ENCODE measurements at places on chromosomes 12 and 14. TPM values are rescaled to one million over a fixed set of nuclear protein-coding genes. Genes with fewer than 3 reads are reported as not detected.

P2RX2 gene
- total RNA-seq = not detected

TSPAN19 gene
- total RNA-seq = 0.13 TPM

PTGDR gene
- not detected for total RNA-seq

IGF1 gene
- total RNA-seq = 2.1 TPM

TMEM253 gene
- 0.13 TPM for total RNA-seq

KRT76 gene
- not detected for total RNA-seq

LBHD2 gene
- total RNA-seq = not detected

TAS2R8 gene
- total RNA-seq = not detected

LACRT gene
- total RNA-seq = not detected

GPATCH2L gene
- 31.7 TPM for total RNA-seq

AICDA gene
- total RNA-seq = not detected

CD4 gene
- total RNA-seq = not detected

ATL1 gene
- total RNA-seq = 0.90 TPM

CAPZA3 gene
- not detected for total RNA-seq

CCDC198 gene
- total RNA-seq = not detected

ARL1 gene
- total RNA-seq = 39.8 TPM

CIROP gene
- not detected for total RNA-seq

KRT83 gene
- not detected for total RNA-seq

VWF gene
- total RNA-seq = 467 TPM

TAS2R7 gene
- total RNA-seq = not detected

KRT75 gene
- total RNA-seq = not detected

ZNF219 gene
- 4.2 TPM for total RNA-seq

AQP5 gene
- total RNA-seq = under 0.01 TPM

SNX6 gene
- 80.5 TPM for total RNA-seq

KCNC2 gene
- total RNA-seq = not detected

CLEC2A gene
- total RNA-seq = not detected

MANSC1 gene
- 9.1 TPM for total RNA-seq

GARIN6 gene
- total RNA-seq = not detected

Measured in dermis microvascular lymphatic vessel endothelial cell (primary cell).